ENCODE measurements at places on chromosomes 4 and X.

DNA sequence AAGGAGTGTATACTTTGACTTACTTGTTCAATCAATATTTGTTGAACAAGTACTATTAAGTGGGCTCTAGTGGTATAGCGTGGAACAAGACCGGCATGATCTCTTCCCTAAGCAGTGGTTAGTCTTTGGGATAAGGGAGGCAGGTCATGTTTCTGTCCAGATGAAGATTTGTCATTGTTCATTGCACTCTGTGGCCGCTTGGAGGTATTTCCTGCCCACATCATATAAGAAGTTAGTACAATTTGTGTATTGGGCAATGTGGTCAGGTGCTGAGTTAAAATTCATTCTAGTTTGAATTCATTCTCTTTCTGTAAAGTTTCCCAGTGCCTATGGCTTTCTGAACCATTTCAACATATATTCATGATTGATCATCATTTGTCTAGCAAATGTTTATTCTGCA, 101.1 kb upstream of the SHISA3 start:
- DNase-seq, result no peak

- DNase-seq, result no peak
Measured at GRCh38 chrX:140190441-140191108, 225.3 kb upstream of the CXorf66 start.

DNA sequence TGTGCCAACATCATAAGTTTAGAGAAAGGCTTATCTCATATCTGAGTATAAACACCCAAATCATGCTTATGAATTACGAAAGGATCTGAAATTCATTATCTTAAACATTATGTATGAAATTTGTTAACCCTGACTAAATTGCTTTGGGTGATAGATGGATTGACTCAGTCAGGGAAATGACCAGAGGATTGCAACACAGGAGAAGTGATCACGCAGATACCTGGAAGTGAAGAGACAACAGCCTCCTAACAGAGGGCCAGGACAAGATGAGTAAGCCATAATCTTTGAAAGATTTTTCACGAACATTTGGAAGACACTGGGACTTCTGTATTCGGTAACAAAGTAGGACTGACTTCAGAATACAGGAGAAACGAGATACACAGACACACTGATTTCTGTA, 363.4 kb downstream of the DMD start:
- DNase-seq, result no peak

DNA sequence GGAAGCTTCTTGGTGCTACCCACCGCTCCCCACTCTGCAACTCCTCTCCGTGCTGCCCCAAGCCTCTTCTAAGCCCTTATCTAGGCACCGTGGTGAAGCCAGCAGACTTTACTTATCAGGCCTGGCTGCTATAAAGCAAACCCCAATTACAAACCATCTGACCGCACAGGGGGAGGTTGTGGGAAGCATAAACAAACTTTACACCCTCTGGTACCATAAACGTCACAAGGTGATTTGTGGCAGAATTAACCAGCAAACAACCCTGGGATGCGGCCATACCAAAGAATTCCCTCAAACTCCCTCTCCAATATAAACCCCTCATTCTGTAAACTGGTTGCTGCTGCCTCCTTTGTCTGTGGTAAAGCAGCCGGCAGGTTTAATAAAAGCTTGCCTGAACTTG, 55.2 kb downstream of the MAGEC2 start:
- DNase-seq, result no peak

DNA sequence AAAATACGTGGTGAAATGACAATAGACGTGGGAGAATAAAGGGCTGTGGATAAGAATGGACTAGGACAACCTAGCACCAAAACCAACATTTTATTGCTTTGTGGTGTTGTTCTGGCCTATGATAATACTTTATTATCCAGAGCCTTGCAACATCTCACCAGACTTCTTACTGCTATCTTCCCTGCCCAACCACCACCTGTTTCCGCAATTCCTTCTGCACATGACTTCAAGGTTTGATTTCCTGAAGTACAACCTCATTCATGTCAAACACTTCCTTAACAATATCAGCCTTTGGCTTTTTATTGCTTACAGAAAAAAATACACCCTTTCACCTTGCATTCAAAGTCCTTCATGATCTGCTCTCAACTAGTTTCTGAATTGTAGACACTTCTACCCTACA, 84.8 kb downstream of the RTL3 start:
- DNase-seq, result no peak

- DNase-seq, result no peak
Measured at GRCh38 chr4:134343081-134343480, 141.5 kb upstream of the PABPC4L start.

- DNase-seq, result no peak
Measured at GRCh38 chr4:1041147-1041935, 29.9 kb downstream of the FGFRL1 start.

DNA sequence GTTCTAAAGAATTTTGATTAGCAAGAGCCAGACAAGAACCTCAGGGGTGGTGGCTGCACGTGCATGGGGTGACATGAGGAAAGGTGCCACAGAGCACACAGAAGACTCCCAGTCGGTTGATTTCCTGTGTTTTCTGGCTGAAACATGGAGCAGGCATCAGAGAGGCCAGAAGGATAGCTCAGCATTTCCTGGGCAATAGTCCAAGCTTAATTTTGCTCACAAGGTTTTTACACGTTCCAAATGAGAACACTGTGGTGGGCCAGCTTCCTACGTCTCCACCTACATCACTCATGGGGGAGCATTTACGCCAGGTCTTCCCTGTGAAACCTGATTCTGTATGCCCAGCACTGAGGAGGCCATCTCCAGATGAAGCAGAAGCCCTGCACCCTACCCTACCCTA, 212.5 kb upstream of the CLNK start:
- DNase-seq, result no peak

GRCh38 chrX:41629539-41629938, 59.2 kb upstream of the GPR34 start:
- no peak for DNase-seq

DNA sequence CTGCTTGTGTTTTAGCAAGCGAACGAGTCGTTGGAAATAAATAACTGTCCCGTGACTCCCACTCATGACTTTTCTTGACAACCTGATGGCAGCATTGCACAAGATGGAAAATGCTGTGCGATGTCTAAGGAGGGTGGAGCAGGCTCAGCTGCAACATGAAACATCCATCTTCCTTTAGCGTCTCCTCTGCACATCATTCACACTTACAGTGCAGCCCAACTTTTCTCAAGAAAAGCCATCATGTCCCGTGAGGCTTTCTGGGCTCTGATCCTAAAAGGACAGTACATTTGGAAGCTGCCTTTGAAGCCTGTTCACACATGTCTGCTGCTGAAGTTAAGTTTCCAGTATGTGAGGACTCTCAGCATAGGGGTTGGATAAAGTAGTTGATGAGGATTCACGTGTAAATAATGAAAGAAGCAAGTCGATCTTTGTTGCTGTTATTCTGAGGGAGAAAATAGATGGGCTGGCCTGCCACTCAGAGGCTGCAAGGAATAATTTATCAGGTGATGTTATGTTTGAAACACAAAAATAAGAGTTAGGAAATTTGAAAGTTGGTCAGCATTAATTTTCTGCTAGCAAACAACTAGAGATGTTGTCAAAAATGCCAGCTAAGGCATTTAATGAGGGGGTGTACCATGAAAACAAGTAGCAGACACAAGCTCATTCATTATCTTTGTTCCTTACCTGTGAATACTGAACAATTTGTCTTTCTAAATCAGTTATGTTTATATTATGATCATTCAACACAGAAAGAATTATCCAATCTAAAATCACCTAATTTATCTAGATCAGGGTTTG, 328.7 kb upstream of the ZFP42 start:
- peak; percentile 32 for DNase-seq

GRCh38 chr4:41814565-41814964, 66.0 kb upstream of the PHOX2B start:
- DNase-seq, result no peak

- peak; percentile 17 for DNase-seq
Measured at GRCh38 chr4:109803924-109804571, 2.2 kb upstream of the CFI start.

DNA sequence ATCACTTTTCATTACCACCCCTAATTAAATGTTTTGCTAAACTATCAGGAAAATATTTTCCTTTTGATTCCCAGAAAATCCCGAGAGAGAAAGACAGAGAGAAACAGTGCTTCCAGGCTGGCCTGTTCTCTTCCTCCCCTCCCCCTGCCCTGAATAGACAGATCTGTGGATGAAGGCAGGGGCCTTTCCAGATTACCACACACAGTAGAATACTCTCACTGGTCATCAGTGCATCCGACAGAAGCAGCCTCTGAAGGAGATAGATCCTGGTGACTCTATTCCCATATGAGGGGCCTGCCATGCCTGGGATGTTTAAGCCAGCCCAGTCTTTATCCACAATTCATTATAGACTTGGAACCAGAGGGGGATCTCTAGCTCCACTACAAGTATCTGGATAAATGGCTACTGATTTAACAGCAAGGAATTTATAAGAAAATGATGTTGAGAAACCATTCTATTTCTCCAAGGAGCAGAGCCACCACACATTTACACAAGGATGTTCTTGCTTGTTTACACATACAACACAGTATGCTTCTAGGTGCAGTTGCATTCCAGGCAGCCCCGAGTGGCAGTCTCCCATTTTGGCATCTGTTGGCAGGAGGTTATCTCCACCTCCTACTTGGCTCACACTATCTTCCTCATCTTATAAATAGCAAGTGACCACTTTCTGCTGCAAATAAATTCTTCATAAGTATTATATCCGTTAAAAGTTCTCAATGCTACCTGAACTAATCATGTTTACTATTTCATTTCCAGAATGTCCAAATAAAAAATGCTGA, 115.8 kb downstream of the HS6ST2 start:
- DNase-seq, result no peak

DNA sequence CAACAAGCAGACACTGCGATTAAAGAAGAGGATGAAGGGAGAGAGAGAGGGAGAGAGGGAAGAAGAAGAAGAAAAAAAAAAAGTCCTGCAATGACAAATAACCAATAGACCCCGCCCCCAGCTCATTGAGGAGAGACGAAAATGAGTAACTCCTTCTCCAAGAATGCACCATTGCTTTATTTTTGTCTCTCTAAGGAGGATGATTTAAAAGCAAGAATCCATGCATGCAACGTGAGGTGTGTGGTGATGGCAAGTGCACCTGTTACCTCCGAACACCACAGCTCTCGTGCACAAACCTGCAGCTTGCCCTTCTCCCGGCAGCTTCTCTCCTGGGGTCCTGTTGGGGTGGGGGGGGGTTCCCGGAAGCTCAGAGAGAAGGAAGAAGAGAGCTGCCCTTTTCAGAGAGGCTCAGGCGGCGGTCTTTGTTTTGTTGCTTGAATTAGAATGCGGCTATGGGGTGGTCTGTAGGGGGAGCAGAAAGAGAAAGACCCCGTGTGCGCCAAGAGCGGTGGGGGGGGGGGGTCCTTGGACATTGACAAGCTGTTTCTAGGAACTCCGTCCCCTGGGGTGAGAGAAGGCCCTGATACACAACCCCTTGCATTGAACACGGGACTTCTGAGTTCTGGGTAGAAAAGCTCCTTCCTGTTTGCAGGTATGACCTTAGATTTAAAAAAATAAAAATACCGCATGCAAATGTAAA, 100.7 kb downstream of the CRLF2 start:
- DNase-seq, result no peak

DNA sequence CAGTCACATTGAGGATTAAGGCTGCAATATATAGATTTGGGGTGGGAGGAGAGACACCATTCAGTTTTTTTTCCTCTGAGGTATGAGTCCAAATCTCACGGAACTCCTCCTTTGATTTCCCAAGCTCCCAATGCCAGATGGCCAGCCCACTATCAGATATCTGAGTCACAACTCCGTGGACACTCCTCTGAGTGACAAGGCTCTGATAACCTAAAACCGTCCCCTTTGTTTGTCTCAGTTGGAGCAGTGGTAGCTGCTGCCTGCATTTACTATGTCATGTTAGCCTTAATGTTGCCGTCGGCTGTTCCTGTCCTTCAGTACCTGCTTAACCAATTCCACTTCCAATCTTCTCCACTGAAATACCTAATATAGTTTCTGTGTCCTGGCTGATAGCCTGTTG, 107.3 kb downstream of the DTHD1 start:
- DNase-seq, result no peak

DNA sequence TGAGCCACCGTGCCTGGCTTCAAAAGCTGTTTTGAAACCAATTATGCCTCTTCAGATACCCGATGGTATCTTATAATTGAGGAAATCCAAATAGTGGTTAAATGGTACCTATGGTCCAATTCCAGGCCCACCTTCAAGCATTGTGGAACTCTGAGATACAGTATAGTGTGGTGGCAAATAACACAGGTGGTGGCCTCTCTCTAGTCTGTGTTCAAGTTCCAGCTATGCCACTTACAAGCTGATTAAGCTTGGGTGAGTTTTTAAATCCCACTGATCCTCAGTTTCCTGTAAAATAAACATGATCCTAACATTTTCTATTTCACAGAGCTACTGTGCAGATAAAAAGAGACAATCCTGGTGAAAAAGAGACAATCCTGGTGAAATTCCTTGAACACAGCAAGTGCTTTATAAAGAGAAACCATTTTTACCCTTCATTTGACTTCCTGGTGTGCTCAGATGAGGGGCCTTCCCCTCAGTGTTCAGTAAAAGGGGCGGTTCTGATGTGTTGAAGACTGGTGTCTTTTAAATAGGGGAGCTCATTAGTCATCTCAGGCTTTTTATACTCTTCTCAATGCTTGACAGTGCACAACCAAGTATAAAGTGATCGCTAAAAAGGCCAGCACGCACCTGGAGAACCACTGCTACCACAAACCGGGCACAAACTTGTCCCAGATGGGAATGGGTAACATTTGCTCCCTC, 30.8 kb upstream of the CD40LG start:
- no peak for DNase-seq

- DNase-seq, result no peak
Measured at GRCh38 chrX:85024044-85024443, 20.4 kb downstream of the APOOL start.

- no peak for DNase-seq
Measured at GRCh38 chrX:135977611-135978010, 3.8 kb upstream of the MMGT1 start.

DNA sequence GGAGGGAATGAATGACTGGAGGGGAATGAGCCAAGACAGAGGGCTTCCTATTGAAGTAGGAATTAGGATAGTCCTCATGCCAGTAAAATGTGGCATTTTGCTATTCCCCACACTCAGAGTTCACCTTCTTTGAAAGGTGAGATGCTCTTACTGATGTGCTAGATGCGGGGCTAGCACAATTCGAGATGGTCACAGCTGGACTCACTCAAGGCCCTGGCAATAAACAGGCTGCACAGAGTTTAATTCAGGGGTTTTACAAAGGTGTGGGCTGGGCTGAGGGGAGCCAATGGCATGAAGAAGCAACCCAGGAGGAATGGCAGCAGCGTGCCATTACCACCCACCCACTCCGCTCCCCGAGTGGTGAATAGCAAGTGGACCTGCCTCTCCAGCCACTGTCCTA, 55.1 kb downstream of the ENPP6 start:
- DNase-seq, result no peak

DNA sequence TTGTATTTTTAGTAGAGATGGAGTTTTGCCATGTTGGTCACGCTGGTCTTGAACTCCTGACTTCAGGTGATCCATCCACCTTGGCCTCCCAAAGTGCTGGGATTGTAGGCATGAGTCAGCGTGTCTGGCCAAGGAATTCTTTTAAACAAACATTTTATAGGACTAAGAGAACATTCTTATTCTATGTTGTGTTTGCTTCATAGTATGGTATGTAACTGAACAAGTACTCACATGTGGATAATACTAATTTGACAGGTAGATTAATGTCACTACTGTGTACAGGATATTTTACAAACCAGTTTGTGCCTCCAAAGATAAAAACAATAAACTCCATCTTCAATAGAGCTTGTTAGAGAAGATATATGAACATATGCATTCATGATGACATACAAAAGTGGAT, 1353.4 kb downstream of the PCDH7 start:
- DNase-seq, result no peak

Data from lower leg skin (tissue), 4 donors.